ENCODE measurements at places on chromosomes 5 and 9.

GRCh38 chr9:137739371-137740309 is 120.8 kb downstream of the EHMT1 start:
- no peak for DNase-seq

DNA sequence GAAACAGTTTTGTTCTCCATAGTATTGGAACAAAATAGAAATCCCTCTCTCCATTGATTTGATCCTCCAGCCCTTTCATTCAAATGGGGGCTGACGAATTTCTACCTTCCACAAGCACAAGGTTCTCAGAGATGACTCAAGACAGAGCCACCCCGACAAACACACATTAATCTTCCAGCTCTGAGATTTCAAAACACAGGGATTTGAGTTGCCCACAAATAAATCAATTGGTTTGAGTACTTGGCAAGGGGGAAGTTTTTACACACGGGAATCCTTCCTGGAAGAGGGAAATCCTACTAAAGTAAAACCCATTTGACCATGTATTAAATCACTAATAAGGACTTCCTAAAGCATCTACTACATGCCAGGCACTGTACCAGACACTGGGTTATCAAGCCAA is 5.4 kb downstream of the ADRA1B start:
- DNase-seq, result no peak

DNA sequence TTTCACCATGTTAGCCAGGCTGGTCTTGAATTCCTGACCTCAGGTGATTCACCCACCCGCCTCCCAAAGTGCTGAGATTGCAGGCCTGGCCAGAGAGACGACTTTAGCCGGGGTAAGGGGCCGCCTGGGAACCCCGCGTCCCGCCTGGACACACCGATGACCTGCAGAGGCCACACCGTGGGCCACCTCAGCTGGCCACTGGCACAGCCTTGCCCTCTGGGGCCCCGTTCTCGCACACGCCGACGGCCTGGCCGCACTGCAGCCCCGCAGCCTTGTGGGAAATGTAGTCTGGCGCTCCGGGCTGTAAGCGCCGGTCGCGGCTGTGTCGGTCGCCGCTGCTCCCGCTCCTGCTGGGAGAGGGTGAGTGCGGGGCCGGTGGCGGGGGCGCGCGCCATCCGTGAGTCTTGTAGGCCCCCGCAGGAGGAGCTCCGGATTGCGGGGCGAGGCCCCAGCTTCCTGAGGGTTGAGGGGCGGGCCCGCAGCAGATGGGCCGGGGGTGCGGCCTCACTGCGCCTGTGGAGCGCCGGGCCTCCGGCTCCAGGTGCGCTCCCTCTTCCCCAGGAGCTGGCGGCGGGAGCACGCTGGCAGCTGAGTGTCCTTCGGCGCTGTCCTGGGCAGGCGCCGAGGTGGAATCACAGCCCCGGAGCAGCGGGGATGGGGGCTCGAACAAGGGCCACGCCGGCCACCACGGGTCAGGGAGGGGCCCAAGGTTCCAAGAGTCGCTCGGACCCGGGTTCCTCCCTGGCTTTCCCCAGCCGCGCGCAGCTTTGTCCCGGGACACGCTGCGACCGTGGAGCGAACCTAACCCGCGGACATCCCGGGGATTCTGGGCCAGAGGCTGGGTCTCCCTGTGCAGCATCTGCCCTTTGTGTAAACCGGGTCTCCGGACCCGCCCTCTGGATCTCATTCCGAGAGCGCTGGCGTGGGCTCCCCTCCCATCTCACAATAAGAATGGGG is at the start of gene ZFP2:
Gene ZFP2, plus strand, starts transcription at position 299 of the 957 bp plus-strand sequence. CDS start 35,401 bp downstream, outside the sequence.
- peak; percentile 43 for DNase-seq

- DNase-seq, result peak; percentile 54
Measured at GRCh38 chr9:68560071-68560844, 19.6 kb upstream of the TMEM252 start.

DNA sequence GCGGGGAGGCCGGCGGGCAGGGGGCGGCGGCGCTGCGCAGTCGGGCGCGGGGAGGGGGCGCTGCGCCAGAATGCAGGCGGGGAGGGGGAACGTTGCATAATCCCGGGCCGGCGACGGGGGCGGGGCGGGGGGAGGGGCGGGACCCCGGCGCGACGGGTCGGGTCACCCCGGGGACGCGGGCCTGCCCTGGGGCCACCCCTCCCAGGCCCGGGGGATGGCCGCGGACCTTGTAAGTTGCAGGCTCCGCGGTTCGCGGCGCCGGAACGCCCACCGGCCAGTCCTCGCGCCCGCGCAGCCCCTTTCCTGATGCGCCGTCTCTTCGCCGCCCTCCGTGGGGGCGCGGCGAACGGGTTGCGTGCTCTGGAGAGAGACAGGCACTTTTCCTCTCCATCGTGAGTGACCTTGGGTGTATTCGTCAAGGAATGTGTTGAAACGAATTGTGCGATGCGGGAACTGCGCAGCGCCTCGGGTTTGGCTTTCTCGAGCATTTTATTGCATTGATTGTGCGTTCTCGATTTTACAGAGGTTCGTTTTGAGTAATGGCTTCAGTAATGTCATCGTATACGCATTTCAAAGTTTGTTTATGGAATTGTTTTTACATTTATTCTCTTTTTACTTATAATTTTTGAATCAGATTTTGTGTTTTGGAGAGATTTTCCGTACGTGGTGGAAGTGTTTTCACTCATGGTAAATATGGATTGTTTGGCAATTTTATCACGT is 802 bp downstream of the SPIN1 start:
- DNase-seq, result peak; percentile 46

GRCh38 chr5:124869426-124870033 is 123.1 kb upstream of the ZNF608 start:
- no peak for DNase-seq

GRCh38 chr9:80811003-80811402 is 878.3 kb downstream of the TLE1 start:
- DNase-seq, result no peak

DNA sequence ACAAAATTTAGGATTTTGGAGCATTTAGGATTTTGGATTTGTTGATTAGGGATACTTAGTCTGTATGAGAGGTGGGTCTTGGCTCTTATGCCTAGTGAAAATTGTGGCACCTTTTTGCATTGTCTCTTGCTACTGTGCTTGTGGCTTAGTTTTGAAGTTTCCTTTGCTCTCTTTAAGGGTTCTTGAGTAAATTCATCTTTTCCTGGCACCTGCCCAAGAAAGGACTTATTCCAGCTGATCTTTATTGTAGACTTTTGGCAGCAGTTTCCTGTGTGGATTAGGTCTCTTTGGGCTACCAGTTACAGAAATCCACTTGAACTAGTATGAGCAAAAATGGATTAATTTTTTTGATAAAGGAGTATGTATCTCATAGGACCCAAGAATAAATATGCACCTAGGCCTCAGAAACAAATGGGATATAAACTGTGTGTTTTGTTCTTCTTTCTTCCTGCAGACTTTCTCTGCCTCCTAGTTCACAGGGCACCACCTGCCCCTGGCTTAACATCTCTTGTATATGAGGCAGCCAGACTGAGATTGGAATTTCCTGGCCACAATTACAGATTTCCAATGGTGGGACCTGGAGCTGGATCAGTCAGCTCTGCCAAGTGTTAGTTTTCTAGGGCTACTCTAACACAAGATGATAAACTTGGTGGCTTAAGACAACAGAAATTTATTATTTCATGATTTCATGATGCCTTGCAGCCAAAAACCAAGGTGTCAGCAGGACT is 44.6 kb downstream of the FOCAD start:
- no peak for DNase-seq

DNA sequence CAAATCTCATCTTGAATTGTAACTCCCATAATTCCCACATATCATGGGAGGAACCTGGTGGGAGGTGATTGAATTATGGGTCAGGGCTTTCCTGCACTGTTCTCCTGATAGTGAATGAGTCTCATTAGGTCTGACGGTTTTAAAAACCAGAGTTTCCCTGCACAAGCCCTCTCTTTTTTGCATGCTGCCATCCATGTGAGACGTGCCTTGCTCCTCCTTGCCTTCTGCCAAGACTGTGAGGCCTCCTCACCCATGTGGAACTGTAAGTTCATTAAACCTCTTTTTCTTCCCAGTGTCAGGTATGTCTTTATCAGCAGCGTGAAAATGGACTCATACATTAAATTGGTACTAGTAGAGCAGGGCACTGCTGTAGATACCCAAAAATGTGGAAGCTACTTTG is 22.4 kb upstream of the KDM4C start:
- no peak for DNase-seq

DNA sequence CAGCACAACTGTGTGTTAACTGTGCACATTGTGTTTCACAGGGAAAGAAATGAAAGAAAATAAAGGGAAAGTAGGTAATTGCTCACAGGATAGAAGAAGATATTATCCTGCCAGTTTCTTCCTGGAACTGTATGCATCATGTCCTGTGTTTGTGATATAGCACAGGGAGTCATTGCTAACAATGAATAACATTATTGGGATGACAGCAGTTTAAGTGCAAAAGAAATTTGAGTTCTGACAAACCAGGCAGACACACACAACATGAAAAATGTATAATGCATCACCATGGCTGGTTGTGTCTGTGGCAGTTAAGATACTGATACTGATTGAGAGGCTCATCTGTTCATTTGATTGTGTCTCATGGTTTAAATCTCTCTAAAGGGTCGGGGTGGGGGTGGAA is 145.4 kb downstream of the SPATA31D1 start:
- no peak for DNase-seq

- DNase-seq, result no peak
Measured at GRCh38 chr5:118703241-118703640, 285.1 kb downstream of the DTWD2 start.

DNA sequence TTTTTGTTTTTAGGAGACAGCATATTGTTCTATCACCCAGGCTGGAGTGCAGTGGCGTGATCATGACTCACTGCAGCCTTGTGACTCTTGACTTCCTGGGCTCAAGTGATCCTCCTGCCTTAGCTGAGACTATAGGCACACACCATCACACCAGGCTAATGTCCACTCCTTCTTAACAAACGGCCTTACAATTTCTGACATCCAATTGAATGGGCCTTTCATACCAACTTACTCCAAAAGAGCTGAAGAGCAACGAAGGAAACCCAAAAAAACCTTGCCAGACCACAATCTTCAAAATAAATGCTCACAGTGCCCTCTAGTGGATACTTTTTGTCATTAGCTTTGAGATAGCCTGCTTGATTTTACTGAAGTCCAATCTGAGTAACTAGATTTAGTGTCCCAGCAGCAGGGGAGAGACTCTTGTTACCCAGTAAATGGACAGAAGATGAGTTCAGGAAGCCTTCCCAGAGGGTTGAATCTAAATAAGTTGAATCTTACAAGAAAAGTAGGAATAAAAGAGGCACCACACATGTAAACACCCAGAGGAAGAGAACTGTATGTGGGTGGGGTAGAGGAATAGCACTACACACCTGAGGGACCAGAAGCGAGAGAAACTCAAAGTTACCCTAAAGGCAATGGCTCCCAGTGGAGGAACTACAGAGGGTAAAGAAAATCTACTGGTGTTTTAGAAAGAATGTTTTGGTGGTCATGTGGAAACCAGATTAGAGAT is 9.3 kb downstream of the ZNF622 start:
- DNase-seq, result peak; percentile 39

DNA sequence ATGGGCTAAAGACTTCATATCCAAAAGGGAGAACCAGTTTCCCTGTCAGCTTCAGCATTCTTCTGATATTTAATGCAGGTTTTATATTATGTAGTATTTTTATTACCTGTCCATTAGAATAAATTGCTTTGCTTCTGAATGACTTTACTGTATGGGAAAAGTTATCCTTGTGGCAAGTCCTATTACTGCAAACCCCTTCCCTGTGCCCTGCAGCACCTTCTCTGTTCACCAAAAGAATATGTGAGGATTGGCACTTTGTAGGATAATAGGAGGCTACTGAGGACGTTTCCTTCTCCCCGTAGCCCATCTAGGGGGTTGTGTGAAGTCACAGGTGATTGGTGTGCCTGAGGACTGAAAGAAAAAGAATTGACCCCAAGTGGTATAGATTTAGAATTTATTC is 296.1 kb downstream of the KDM4C start:
- DNase-seq, result no peak

DNA sequence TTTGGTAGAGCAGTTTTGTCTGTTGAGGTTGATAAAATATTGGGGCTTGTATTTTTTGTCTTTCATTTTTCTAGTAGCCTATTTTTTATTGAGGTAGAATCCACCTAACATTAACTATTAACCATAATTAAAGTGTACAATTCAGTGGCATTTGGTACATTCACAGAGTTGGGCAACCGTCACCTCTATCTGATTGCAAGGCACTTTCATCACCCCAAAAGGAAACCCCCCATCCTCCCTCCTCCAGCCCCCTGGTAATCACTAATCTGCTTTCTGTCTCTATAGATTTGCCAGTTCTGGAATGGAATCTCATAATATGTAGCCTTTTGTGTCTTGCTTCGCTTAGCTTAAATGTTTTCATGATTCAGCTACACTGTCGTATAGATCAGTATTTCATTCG is 55.5 kb upstream of the DMRT3 start:
- DNase-seq, result no peak

DNA sequence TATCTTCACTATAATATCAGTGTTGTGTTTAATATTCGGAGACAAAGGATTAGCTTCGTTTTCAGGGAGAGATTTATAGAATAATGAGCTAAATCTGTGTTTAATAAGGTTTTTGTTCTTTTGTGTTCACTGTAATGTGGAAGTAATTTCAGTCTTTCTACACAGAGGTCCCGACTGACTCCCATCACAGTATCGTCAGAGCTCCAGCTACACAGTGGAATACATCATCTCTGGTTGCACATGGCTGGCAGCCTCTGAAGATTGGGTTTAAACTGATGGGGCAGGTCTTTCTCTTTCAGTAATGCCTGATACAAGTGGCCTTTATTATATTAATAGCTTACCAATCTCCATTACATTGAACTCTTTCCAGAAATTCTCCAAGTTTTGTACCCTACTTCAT is 736.7 kb upstream of the RIOK2 start:
- no peak for DNase-seq

GRCh38 chr5:178421699-178422399 is 168.3 kb downstream of the COL23A1 start:
- no peak for DNase-seq

GRCh38 chr9:114499528-114499927 is 5.7 kb downstream of the WHRN start:
- no peak for DNase-seq
